ENCODE measurements at places on chromosomes 2 and 18.
A peak's percentile ranks its signal among the peaks of the same experiment; 100 is the strongest.

DNA sequence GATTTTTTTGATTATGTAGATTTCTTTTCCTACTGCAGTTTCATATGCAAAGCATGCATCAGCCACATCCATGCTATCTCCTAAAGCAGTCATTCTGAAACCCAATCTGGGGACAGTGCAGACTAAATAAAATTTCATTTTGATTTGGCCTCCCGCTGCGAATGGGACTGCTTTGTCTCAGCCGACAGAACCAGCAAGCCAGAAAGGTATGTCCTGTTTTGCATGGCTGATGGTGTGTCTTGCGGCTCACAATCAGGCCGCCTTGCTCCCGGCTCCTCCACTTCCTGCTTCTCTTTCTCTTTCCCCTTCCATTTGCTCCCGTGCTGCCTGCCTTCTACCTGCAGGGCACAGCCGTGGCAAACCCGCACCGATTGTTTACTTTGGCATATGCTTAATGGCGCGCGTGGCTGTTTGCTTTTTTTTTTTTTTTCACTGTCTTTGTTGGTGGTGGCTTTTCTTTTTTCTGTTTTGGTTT is 419.6 kb upstream of the POU3F3 start:
- peak; percentile 73 for DNase-seq

GRCh38 chr2:68284896-68285295 is 32.6 kb upstream of the PPP3R1 start:
- DNase-seq, result no peak

- DNase-seq, result no peak
Measured at GRCh38 chr18:44946529-44947113, 265.9 kb downstream of the SETBP1 start.

DNA sequence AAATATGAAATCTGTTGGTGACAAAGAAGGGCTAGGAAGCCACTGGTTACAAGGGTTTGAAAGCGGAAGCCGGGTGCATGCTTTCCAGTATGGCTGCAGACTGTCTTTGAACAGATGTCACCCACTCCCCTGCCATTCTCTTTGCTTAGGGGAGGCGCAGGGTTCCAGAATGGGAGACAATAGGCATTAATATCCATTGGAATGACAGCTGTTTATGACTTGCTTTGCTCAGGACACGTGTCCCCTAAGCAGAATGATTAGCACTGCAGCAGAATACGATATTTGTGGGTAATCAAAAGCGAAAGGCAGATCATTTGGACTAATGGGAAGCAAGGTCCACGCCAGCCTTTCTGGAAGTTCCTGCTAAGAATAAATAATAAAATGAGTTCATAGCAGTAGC is 25.8 kb upstream of the NRP2 start:
- DNase-seq, result no peak

DNA sequence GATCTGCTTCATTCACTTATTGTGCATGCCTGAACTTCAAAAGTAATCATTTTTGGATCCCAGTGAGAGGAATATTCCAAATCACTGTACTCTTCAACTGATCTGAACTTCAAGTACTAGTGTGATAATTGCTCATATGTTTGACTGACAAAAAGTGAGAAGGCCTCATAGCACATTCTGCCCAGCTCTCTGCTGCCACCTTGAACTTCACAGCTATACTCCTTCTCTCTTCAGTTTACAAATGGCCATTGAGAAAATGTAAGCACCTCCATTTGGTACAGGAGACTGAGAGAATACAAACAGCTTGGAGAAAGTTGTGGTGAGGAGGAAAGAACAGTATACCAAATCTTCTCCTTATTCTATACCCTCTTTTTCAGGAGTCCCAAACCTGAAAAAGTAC is 946.0 kb upstream of the CHAC2 start:
- no peak for DNase-seq

DNA sequence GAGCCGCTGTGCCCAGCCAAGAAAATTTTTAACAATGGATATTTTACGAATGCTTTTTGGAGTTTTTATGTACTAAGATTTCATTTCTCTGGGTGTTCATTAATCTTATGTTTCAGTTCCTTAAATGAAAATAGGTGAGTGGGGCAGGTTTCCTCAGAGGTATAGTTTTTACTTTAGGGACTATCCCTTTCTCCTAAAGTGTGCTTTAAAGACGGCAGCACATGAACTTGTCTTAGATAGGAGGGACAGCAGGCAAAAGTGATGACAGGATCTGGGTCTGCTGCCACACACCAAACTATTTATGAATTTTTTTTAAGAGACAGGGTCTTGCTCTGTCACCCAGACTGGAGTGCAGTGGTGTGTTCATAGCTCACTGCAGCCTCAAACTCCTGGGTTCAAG is 8.0 kb upstream of the REL start:
- DNase-seq, result no peak

DNA sequence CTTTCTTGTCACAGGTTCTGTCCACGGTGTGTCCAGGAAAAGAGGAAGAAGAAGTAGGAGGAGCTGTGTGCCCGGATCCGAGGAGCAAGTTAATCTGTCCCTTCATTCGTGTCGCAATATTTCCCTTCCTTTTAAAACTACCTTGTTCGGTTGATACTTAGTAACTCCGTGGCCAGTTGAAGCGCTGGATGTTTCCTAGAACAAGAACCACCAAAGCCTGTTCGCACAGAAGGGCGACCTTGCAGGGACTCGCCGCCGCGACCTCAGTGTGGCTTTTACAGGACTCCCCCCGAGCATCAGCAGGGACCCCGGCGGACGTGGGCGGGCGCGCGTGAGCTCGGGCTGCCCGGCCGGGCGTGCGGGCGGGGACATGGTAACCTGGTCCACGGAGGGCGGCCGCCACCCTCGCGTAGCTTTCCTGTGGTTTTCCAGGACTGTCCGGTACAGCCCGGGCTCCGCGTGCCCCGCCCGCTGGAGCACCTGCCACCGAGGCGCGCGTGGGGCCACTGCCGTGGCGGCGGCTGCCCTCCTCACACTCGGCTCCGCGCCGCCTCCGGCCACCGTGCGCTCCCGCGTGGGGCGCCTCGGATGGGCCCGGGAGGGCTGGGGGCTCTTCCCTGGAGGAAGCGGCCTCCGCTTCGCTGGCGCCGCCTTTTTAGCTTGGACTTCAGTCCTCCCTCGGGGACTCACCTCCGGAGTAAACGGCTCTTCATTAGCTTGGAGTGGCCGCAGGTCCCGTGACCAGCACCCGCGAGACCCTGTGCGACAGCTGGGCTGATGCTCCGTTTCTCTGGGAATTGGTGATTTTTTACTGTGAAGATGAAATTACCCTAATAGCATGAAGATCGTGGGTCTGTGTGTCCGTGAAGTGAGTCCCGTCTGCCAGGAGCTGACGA is 9.2 kb upstream of the D2HGDH start:
- no peak for DNase-seq

DNA sequence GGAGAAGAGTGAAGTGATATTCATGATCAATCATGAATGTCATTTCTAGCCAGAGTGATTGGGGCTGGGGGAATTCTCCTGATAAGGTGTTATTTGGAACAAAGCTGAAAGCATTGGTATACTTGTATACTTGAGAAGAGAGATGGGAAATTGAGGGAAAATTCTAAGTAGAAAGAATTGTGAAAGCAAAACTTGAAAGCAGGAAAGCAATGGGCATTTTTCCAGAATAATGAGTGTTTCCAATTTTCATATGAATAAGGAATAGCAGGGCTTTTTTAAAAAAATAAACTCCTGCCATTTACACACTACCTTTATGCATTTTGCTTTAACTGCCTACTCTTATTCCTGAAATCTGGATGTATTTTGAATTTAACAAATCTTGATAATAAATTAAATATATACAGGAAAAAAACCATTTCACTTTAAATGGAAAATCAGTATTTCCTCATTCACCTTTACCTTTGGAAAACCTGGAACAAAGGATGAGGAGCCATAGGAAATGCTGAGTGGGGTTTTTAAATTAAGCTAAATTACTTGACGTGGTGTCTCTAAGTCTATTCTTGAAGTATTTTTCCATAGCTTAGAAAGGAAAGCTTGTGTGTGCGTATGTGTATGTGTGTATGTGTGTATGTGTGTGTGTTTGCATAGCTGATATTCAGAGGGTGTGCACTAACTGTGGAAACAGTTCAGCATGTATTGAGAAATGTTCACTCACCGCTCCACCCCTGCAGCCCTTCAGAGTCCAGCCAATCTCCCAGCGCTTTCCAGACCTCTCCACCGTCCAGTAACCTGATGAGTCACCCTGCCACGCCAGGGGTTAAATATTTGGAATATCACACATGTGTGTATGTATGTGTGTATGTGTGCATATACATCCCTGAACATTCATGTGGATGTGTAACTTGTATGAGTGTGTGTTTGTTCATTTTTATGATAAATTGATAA is 427.3 kb downstream of the THSD7B start:
- no peak for DNase-seq

- DNase-seq, result no peak
Measured at GRCh38 chr2:36650031-36650829, 46.3 kb upstream of the VIT start.

DNA sequence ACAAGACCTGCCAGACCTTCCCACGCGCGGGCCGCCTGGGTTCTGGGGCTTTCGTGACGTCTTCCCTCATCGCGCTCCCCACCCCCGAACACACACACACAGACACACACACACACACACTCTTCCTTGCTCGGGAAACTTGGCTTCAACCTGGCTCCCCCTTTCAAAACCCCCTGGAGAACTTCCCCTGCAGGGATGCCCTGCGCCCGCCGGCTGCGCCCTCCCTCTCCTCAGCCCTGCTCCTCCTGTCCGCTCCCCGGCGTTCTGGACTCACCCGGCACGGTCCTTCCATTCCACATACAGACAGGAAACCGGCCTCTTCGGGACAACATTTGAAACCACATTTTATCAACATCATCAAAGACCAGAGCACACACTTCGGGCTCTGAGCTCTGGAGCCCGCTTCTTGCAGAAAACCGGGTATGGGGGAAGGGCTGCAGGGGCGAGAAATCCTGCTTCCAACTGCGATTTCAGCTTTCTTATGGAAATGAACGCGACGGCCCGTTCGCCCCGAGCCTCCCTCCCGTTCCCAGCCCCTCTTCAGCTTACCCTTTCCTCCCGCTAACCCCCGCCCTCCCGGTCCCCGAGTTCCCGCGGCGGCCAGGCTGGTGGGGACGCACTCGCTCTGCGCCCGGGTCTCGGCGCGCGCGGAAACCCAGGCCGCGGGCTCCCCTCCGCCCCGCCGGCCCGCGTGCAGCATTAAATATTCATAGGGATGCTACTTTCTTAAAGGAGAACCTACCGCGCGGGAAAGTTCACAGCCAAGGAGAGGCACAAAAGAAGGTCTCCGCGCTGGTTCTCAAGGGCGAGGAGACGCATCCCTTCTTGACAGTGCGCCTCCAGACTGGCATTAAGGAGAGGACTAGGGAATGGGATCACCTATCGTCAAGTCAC is 18.3 kb downstream of the POU3F3 start:
- no peak for DNase-seq

- no peak for DNase-seq
Measured at GRCh38 chr18:69691008-69691760, 256.5 kb downstream of the CD226 start.

Measured in right lobe of liver (tissue), 6 donors.